ENCODE measurements at places on chromosomes 2 and 18.

GRCh38 chr2:96305979-96306308, 598 bp upstream of the SNRNP200 start:
- no peak for DNase-seq

DNA sequence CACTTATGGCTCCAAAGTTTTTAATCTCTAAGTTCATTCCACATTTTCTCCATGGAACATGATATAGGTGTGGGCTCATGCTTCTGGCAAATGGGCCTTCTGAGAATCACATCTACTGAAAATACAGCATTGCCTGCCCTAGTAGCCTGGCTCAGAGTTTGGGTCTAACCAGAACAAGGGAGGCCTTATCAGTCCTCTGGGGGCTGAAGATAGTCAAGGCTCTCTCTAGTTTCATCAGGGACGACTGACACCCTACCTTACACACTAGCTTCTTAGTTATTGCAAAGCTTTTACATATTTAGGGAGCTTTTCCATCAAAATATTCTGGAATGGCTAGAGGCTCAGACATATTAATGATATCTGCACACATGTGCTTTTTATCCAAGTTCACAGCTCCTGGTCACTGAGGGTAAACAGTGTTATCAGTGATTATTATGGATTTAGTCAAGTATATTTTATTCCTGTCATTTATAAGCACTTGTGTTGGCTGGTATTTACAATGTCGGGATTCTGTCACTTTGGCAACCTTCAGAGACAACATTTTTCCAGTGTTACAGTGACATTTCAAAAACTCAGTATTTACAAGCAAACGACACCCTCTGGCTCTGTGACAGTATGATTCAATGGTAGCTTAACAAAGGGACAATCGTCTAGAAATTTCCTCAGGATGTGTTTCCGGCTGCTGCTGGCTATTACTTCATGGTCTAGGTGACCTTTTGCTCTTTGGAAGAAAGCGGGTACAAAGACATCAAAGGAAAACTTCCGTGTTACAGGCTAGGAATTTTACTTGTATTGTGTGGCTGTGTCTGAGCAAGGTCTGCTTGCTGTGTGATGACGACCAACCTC, 200.6 kb downstream of the TCF4 start:
- DNase-seq: no peak

DNA sequence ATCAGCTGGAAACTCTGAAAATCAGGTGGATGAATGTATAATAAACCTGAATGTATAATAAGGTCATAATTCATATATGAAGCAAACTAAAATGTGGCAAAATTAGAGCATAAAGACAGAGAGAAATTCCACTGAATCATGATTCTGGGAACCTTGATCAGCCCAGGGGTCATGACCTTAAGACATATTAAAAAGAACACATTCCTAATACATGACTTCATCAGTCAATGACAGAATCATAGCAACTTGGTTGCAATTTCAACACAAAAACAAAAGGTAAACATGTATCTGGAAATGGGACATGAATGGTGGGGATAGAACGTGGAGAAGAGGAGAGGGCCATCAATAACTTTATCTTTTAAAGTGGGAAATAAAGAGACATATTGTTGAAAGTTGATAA, 17.6 kb downstream of the AFF3 start:
- no peak for DNase-seq

DNA sequence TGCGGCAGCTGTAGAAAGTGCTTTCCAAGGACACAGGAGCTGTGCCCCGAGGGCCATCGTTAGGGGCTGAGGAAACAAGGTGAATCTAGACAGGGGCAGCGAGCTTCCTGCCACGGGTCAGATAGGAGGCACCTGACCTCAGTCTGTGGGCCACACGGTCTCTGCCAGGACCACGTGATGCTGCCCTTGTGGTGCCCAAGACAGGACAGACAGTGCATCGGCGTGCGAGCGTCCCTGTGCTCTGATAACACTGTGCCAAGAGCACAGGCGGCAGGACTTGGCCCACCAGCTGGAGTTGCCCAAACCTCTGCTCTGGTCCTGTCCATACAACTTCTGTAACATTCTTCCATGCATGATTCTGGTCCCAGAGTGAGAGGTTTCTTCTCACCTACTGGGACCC, 225.4 kb downstream of the TWIST2 start:
- DNase-seq: no peak

- no peak for DNase-seq
These were observed 409.8 kb downstream of the GPD2 start for GRCh38 chr2:156845806-156846558.

- DNase-seq: no peak
These were observed 19.6 kb upstream of the REV1 start for GRCh38 chr2:99509387-99509786.
